ENCODE measurements at places on chromosomes 1 and 21. TPM values are rescaled to one million over a fixed set of nuclear protein-coding genes. Genes with fewer than 3 reads are reported as not detected.

- DNase-seq, result no peak
- H3K36me3 ChIP-seq, result no peaks in the 10 kb centered on the region
- no peaks in the 10 kb centered on the region for H3K27me3 ChIP-seq
These were observed 35.6 kb downstream of the NTPCR start for GRCh38 chr1:232985882-232986526.

GRCh38 chr1:238596703-238597102, 706.0 kb upstream of the ZP4 start:
- H3K4me1 ChIP-seq, result no peaks in the 10 kb centered on the region
- no peak overlapping the region for H3K27ac ChIP-seq
- no peaks in the 10 kb centered on the region for H3K36me3 ChIP-seq
- no peak overlapping the region for H3K4me3 ChIP-seq

- H3K36me3 ChIP-seq, result no peaks in the 10 kb centered on the region
- no peak overlapping the region for H3K27ac ChIP-seq
- H3K4me1 ChIP-seq, result no peaks in the 10 kb centered on the region
- DNase-seq, result no peak
- no peaks in the 10 kb centered on the region for H3K27me3 ChIP-seq
These were observed 52.3 kb downstream of the PAPPA2 start for GRCh38 chr1:176515310-176515709.

DNA sequence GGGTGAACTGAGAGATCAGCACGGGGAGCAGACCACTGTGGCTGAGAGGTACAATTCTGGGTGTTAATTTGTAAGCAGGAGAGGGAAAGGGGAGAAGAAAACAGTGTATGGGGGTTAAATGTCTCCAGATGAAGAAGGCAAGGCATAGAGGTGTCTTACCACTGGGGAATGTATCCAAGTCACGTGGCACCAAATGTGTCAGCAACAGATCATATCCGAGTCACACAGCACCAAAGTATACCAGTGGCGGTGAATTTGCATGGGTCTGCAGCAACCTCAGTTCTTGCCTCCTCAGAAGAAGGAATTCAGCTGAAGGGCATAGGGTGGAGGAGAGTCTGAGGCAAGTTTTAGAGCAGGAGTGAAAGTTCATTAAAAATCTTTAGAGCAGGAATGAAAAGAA, 21.2 kb upstream of the SYCP1 start:
- DNase-seq, result no peak
- no peaks in the 10 kb centered on the region for H3K27me3 ChIP-seq
- H3K4me3 ChIP-seq, result no peak overlapping the region
- no peaks in the 10 kb centered on the region for H3K4me1 ChIP-seq
- no peaks in the 10 kb centered on the region for H3K36me3 ChIP-seq

GRCh38 chr21:36790616-36791015, 91.7 kb downstream of the SIM2 start:
- no peaks in the 10 kb centered on the region for H3K4me1 ChIP-seq
- no peaks in the 10 kb centered on the region for H3K27me3 ChIP-seq
- H3K4me3 ChIP-seq, result no peak overlapping the region
- no peak for DNase-seq

DNA sequence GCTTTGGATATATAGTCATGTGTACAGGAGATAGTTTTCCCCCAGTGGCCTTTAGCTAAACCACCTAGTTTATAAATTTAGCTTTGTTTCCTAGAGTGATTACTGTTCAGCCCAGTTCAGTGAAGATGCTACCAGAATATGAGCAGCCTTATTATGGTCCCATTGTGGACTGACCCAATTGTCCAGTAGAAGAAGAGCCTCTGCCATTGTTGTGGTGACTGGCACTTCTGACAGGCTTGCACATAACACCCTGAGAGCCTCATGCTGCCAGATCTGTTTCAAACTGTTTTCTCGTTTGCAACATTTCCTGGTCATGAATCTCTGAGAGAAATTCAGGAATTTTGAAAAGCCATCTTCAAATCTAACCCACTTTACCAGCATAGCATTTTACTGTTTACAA, 20.6 kb downstream of the KPNA6 start:
- H3K36me3 ChIP-seq, result no peaks in the 10 kb centered on the region
- no peaks in the 10 kb centered on the region for H3K27me3 ChIP-seq
- H3K4me3 ChIP-seq, result no peak overlapping the region
- no peaks in the 10 kb centered on the region for H3K4me1 ChIP-seq
- DNase-seq, result no peak
- H3K27ac ChIP-seq, result no peak overlapping the region

Gene KCNJ9
- total RNA-seq, result not detected

Gene RRAGC
- 13.2 TPM for total RNA-seq

Gene STUM
- 0.22 TPM for total RNA-seq

Gene ACTL8
- total RNA-seq, result not detected

Measured in thyroid gland (tissue), 4 donors.